ENCODE measurements at places on chromosomes 12 and 14. TPM values are rescaled to one million over a fixed set of nuclear protein-coding genes. Genes with fewer than 3 reads are reported as not detected.

IFT81 gene
- 21.4 TPM for total RNA-seq

LIN7A gene
- total RNA-seq, result 9.9 TPM

FRMD6 gene
- 258 TPM for total RNA-seq

KLRF1 gene
- not detected for total RNA-seq

CCDC38 gene
- total RNA-seq, result not detected

KLRK1 gene
- not detected for total RNA-seq

EPYC gene
- not detected for total RNA-seq

SIX4 gene
- 5.3 TPM for total RNA-seq

P2RX2 gene
- not detected for total RNA-seq

DEPDC4 gene
- total RNA-seq, result 0.65 TPM

REM2 gene
- 0.14 TPM for total RNA-seq

CMA1 gene
- total RNA-seq, result not detected

RNASE8 gene
- total RNA-seq, result not detected

GYS2 gene
- not detected for total RNA-seq

RFX4 gene
- total RNA-seq, result not detected

BCDIN3D gene
- 3.2 TPM for total RNA-seq

ANG gene
- total RNA-seq, result 3.9 TPM

ZC2HC1C gene
- 0.89 TPM for total RNA-seq

GRIN2B gene
- total RNA-seq, result under 0.01 TPM

MMP19 gene
- 7.4 TPM for total RNA-seq

TMEM229B gene
- 2.4 TPM for total RNA-seq

HSPB8 gene
- total RNA-seq, result 26.0 TPM

MUCL1 gene
- not detected for total RNA-seq

PIK3C2G gene
- total RNA-seq, result not detected

TXNDC16 gene
- 0.88 TPM for total RNA-seq

PAPLN gene
- total RNA-seq, result 4.2 TPM

IKZF4 gene
- 1.5 TPM for total RNA-seq

Measured in smooth muscle cell of the umbilical artery (primary cell).